ENCODE measurements at places on chromosomes 3 and 15.
A peak's percentile ranks its signal among the peaks of the same experiment; 100 is the strongest.

DNA sequence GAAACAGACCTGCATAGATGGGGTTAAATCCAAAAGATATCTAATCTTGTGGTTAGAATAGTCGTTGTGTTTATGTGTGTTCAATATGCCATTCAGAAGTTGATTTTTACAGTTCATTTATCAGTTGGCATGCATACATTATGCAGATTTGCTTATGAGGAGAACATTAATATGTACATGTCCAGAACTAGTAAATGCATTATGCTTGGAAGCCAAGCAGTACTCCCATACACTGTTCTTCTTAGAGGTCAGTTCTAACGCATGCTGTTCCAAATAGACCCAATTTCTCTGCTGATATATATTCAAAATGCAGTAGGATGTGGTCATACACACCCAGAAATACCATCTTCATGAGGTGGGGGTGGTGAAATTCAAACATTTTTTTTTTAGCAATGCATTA, 956 bp downstream of the FGF12 start:
- no peak for DNase-seq

GRCh38 chr3:123089611-123090331, 22.9 kb downstream of the PDIA5 start:
- DNase-seq, result peak; percentile 85

DNA sequence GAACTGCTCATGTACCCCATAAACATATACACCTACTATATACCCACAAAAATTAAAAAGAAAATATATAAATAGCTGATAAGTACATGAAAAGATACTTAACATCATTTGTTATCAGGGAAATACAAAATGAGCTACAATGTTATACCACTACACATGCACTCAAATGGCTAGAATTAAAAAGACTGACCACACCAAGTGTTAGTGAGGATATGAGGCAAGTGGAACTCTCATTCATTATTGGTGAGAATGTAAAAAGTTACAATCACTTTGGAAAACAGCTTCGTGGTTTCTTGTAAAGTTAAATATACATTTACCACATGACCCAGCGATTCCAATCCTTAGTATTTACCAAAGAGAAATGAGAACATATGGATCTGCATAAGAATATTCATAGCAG, 26.5 kb downstream of the EOMES start:
- no peak for DNase-seq

- no peak for DNase-seq
Measured at GRCh38 chr3:188720215-188720614, 451.6 kb upstream of the TPRG1 start.

- no peak for DNase-seq
Measured at GRCh38 chr3:194231929-194232832, 96.2 kb downstream of the HES1 start.

DNA sequence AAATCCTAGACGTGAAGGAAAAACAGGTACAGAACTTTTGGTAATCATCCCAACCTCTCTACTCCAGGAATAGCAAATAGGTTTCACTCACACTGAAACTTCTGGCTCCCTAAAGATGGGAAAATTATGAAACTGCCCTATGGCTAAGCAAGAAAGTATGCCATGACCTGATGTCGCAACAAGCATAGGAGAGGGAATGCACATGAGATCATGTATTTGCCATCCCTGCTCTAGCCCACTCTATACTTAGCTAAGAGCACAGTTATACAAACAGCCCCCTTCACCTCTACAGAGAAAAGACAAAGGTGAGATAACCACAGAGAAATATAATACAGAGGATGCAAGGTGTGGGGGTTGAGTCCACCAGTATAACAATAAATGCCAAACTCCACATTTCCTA, 102.7 kb downstream of the TBC1D5 start:
- DNase-seq, result no peak

DNA sequence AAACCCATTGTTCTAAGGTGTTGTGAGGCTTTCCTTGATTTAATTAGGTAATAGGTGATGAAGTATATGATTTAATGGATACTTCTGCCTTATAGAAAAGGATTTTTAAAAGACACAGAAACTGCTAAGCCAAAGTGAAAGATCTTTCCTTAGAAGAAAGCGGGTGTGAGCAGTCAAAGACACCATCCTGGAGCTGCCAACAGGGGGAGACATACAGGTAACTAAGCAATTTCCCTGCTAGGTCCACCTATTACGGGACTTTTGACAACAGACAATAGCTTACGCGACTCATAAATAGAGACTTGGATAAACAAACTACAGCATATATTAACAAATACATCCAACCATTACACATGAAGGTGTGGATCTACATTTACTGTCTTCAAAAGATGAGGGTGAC, 669.5 kb downstream of the SQOR start:
- DNase-seq, result no peak

DNA sequence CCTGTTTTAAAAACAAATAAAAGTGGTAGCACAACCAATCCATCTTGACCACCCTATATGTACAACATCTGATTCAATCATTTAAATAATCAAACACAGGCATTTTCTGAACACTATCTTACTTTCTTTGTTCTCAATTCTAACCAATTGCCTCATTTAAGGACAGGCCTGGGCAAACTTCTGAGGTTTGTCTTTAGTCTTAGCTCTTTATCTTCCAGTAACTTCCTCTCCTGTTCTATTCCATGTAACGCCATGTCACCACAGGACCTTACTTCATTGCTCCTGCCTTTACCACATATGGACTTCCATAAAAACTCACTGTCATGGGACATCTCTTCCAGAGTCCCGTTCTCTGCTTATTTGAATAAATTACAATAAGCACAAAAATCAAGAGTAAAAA, 14.9 kb downstream of the HDGFL3 start:
- DNase-seq, result no peak

DNA sequence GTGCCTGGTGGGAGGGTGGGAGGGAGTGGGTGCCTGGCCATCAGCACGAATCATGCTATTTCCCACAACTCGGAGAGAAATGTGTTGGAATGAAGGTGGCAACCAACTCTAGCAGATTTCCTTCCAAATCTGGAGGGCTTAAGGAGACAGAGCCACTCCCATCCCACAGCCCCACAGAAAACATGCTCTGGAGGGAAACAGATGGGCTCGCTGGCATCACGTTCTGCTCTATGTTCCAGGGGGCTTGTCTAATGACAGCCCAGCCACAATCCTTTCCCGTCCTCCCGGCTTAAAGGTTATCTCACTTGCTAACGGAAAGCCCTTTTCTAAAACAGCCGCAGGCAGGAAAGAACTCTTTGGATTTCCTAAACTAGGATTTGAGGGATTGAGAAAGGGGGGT, 65.3 kb downstream of the ADAMTS17 start:
- DNase-seq, result no peak

DNA sequence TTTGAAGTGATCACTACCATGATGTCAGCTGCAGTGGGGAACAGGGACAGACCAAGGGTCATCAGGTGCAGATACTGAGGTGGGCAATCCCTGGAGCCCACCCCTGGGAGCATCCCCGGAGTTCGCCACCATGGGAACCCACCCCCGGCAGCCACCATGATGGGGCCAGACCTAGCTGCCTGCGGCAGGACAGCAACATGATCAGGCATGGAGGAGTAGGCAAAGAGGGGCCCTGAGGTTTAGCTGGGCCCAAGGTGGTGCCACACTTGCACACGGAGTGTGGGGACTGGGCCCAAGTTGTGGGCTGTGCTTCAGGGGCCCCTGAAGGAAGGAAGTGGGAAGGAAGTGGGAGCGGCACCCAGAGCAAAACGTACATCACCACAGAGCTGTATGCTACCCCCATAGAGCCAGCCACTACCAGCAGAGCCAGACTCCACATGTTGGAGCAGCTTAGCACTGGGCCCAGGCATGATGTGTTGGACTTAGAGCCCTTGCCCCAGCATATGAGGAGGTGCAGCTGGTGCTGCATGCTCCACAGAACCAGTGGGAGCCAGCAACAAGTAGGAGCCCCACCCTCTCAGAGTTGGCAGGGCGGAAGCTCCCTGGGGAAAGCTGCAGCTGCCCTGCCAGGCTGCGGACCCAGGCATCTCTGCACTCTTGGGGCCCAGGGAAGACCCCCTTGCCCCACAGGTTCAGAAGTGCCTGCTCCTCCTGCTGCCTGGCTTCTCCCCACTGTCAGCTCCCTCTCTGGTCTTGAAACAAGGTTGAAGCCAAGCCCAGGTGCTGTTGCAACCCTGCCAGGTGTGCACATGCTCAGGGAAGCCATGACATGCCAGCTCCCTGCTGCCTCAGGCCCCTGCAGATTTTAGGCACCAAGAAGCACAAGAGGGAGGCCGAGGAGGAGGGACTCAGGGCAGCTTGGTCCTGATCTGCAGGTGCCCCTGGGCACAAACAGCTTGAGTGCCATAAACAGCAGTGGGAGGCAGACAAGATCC, 515.3 kb downstream of the ZBBX start:
- no peak for DNase-seq

- DNase-seq, result peak; percentile 42
Measured at GRCh38 chr15:92683511-92683834, 27.9 kb upstream of the FAM174B start.

Measured in heart left ventricle (tissue), 16 donors.